Caki2 (cell line): ENCODE measurements at places on chromosomes 2 and 18.

- DNase-seq = peak; percentile 74
Observed at GRCh38 chr2:226583715-226584114, 215.9 kb downstream of the IRS1 start.

GRCh38 chr2:43634604-43635306 is 2.3 kb upstream of the PLEKHH2 start:
- peak; percentile 91 for DNase-seq

- no peak for DNase-seq
Observed at GRCh38 chr2:180679693-180680092, 300.7 kb upstream of the UBE2E3 start.

DNA sequence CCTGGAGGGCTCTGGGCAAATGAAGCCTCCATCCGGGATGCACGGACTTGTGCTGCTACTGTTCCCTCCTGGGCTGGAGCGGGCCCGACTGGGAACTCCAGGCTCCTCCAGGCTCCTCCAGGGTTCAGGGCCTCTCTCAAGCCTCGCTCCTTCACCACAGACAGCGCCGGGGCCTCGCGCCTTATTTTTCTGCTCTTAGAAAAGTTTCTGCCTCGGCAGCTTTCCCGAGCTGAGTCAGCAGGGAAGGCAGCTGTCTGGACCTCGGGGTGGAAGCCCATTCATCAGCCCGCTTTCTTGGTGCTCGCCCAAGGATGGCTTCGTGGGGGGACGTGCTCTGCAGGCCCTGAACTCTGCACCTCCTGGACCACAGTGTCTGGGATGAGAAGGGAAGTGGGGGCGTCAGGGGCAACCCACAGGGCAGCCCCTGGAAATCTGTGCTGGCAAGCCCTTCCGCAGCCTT is 12.9 kb upstream of the TEX51 start:
- DNase-seq = no peak

DNA sequence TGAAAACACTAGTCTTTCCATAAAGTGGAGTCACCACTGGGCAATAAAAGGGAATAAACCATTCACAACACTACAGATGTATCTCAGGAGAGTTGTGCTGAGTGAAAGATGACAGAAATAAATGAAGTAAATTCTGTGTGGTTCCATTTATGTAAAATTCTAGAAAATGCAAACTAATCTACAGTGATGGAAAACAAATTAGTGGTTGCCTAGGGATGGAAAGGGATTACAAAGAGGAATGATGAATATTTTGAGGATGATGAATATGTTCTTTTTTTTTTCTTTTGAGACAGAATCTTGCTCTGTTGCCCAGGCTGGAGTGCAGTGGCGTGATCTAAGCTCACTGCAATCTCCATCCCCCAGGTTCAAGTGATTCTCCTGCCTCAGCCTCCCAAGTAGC is 123.0 kb downstream of the MAPK4 start:
- no peak for DNase-seq

- peak; percentile 81 for DNase-seq
Observed at GRCh38 chr2:104856086-104856972, 2.4 kb downstream of the POU3F3 start.
